Fibroblast of the conjunctiva (primary cell): ENCODE measurements at places on chromosomes 4 and X.

- no peak for DNase-seq
Measured at GRCh38 chr4:163404580-163404979, 60.9 kb downstream of the NPY5R start.

- no peak for DNase-seq
Measured at GRCh38 chrX:38102875-38103274, 96.5 kb downstream of the SYTL5 start.

GRCh38 chr4:180456928-180457327 is 1786.3 kb upstream of the TENM3 start:
- DNase-seq = no peak

- no peak for DNase-seq
Measured at GRCh38 chr4:61451935-61452334, 251.8 kb downstream of the ADGRL3 start.

DNA sequence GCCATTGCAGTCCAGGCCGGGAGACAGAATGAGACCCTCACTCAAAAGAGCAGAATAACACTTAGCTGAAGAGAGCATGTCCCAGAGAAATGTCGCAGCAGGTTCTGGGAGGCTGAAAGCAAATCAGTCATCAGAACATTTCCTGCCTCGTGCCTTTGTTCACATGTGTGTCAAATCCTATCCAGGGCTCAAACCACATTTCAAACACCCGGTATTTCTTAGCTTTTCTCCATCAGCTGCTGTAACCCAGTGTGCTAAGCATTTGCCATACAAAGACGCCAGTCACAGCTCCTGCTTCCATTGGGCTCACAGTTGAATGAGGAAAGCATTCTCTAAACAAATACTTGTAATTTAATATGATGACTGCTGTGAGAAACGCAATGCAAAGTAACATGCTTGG is 6.0 kb downstream of the PALLD start:
- DNase-seq = no peak

DNA sequence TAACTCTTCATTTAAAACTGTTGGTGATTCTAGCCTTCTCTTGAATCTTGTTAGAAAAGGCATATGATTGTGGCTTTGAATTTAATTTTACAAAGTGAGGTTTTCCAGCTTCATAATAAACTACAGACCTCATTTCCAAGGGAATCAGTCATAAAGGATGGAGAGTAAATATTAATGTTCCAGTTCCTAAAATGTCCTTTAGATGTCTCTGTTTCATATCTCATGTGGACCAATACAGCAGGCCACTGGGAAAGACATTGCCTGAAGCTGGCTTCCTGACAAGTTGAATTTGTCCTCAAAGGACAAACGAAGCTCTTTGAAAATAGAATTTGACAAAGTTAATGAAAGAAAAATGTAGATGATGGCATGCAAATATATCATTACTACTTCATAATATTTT is 125.4 kb downstream of the ZNF330 start:
- DNase-seq = peak; percentile 52

GRCh38 chr4:106048250-106048971 is 153.1 kb downstream of the NPNT start:
- peak; percentile 29 for DNase-seq

- DNase-seq = no peak
Measured at GRCh38 chr4:40874901-40875300, 125.1 kb downstream of the NSUN7 start.

DNA sequence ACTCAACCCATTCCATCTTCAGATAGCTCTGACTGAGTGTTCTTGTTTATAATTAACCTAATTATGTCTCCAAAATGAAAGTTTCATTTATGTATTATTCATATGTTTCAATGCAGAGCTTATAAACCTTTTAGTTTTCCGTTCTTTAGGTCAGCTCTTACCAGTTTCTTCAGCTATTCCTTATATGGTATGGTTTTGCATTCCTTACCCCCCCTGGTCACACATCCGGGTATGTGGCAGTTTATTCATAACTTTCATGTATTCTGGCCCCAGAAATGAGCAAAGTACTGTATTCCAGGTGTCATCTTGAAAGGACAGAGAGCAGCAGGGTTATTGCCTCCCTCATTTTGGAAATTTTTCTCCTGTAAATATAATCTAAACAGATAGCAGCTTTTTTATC is 16.8 kb upstream of the IGSF1 start:
- DNase-seq = no peak

DNA sequence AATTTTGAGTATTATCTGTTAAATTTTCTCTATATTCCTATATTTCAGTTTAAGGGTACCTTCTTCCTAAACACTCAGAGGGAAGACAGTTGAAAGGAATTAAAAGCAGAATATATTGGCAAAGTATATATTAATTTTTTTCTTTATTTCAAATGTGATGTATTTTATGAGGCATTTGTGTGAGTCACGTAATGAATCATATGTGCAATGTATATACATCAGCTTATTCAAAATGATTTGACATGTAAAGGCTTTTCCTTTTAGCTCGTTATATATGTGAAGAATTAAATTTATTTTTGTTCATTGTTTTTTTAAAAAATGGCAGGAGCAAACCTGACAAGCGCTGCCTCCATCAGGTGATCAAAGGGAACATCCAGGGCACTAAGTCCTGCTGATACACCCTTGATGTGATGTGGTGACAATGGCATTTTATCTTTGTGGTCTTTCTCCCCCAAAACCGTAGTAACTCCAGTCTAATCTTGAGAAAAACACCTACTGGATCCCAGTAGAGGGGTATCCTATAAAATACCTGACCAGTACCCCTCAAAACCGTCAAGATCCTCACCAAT is 8.9 kb downstream of the WWC2 start:
- DNase-seq = no peak

GRCh38 chrX:2514131-2514530 is 13.4 kb upstream of the DHRSX start:
- no peak for DNase-seq

- no peak for DNase-seq
Measured at GRCh38 chr4:6308899-6309643, 39.4 kb downstream of the WFS1 start.

- no peak for DNase-seq
Measured at GRCh38 chrX:125205133-125205917, 114.3 kb upstream of the TEX13C start.

DNA sequence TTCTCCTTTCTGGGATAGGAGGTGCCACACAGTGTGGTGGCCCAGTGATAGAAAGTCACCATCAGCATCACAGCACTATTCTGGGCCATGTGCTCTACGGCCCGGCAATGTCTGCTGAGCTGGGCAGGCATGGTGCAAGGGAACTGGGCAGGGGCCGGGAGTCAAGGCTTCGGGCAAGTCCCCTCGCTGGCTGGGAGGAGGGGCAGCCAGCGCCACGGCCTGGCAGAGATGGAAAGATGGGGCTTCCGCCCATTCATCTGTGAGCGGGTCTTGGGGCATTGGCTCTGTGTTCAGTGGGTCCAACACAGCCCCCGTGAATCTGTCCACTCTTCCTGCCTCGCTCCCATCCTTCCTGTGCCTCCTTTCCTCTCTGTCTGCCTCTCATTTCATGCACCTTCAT is 7.1 kb upstream of the ATP2B3 start:
- DNase-seq = no peak

DNA sequence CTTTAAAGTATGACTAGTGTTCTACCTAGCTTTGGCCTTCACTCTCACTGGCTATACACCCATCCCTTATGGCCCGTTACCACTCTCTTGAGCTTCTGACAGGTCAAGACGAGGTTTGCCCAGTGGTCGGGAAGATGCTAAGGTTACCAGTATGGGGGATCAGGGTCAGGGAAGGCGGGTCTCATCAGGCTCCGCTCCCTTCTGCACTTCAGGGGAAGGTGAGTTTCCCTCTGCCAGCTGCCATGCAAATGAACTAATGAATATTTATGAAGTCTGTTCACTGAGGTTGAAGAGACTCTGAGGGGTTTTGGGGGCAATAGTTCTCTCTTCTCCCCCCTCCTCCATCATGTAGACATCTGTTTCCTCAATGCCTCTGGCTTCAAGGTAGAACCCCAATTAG is 6.6 kb downstream of the EFNB1 start:
- no peak for DNase-seq

DNA sequence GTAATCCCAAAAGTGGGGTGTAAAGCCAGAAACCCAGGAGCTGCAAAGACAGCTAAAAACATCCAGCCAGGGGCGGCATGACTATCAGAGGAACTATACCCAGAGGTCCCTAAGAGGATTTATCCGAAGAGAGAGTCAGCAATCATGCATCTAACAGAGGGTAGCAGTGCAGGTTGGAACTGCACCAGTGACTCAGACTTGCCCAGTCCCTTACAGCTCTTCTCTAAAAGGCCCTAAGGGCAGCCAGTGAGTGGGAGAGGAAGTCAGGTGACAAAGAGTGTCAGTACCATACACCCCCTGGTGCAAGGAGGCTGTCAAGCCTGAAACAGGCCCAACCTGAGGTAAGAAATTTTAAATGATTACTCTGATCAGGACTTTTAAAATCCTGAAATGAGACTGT is 88.1 kb downstream of the CAMK2D start:
- no peak for DNase-seq

DNA sequence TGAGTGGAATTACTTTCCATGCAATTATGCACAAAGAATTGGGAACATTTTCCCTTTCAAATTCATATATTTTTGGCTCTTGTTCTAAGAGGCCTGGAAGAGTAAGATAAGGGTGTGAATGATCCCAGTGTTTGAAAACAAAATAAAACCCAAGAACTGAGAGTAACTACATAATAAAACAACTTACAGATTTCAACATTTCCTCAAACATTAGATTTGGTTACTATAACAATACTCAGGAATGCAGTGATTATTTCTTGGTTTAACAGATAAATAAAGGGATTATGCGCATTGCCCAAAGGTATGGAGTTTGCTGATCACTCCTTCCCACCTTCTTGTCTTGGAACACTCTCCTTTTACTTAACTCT is 292.5 kb downstream of the CAMK2D start:
- DNase-seq = no peak

- no peak for DNase-seq
Measured at GRCh38 chr4:78660559-78660958, 109.0 kb downstream of the ANXA3 start.

- DNase-seq = no peak
Measured at GRCh38 chr4:37597034-37597433, 89.1 kb downstream of the RELL1 start.

DNA sequence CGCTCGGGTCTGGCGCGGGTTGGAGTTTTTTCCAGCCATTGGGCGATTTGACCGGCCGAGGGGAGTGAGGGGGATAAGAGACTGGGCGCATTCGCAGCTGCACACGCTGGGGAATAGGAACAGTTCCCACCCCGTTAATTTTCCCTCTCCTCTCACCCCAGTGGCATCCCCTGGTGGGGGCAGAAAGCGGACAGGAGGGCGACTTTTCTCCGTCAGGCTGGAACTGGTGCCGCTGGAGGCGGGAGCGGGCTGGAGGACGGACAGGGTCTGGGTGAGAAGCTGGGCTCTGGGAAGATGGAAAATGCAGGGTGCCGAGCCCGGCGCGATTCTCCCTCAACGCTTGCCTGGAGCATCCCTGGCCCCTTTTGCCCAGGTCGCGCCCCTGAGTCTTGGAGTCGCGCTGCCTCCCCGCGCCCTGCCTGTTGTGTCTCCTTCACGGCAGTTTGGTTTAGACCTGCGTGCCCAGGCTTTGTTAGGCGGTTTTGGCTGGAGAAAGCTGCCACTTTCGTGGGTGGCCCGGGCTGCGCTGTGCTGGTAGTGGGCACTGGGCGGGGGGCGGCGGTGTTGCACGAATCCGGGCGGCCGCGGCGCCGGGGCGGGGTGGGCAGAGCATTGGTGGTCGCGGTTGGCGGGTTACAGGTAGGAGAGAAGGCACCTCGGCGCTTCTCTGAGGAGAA is 2.0 kb downstream of the ADGRL3 start:
- no peak for DNase-seq

- DNase-seq = no peak
Measured at GRCh38 chrX:69504626-69505612, 793 bp downstream of the NALF2 start.

- no peak for DNase-seq
Measured at GRCh38 chr4:161189286-161190134, 974.3 kb downstream of the FSTL5 start.
